ENCODE measurements at places on chromosomes 5 and 9.

DNA sequence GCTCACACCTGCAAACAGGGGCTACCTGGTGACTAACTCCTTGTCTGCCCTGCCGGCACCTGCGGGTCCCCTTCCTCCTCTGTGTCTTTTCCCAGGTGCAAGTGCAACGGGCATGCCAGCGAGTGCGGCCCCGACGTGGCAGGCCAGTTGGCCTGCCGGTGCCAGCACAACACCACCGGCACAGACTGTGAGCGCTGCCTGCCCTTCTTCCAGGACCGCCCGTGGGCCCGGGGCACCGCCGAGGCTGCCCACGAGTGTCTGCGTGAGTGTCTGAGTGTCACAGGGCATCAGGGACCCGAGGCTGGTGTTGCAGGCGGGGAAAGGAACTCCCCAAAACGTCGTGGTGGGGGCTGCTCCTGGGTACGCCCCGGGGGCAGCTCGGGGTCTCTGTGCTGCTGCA lies 27.1 kb downstream of the LAMC3 start:
- DNase-seq: no peak

- no peak for DNase-seq
Measured at GRCh38 chr5:86838083-86838482, 220.3 kb downstream of the COX7C start.

- no peak for DNase-seq
Measured at GRCh38 chr9:134899168-134899567, 18.5 kb downstream of the FCN1 start.

- no peak for DNase-seq
Measured at GRCh38 chr5:160330212-160330611, 17.8 kb upstream of the CCNJL start.

GRCh38 chr5:136674178-136674577 lies 308.8 kb upstream of the TRPC7 start:
- no peak for DNase-seq

All from NCI-H82 (cell line).